ENCODE measurements at places on chromosomes 6 and 20. TPM values are rescaled to one million over a fixed set of nuclear protein-coding genes. Genes with fewer than 3 reads are reported as not detected.

The RIN2 gene
- total RNA-seq, result 65.1 TPM

The PSMB9 gene
- 19.9 TPM for total RNA-seq

The TRIM10 gene
- not detected for total RNA-seq

The TBXT gene
- not detected for total RNA-seq

The GRM1 gene
- total RNA-seq, result 0.44 TPM

The ANKRD66 gene
- not detected for total RNA-seq

The CDC25B gene
- total RNA-seq, result 33.0 TPM

The ISM1 gene
- total RNA-seq, result 25.1 TPM

The CST5 gene
- not detected for total RNA-seq

The FGD2 gene
- total RNA-seq, result 48.8 TPM

The KATNA1 gene
- 18.8 TPM for total RNA-seq

The MOG gene
- total RNA-seq, result not detected

The ZNF334 gene
- 8.2 TPM for total RNA-seq

The ANGPT4 gene
- 1.2 TPM for total RNA-seq

The PMEPA1 gene
- 21.0 TPM for total RNA-seq

The TRMT11 gene
- total RNA-seq, result 29.7 TPM

The LY6G5B gene
- 7.6 TPM for total RNA-seq

The PLG gene
- total RNA-seq, result not detected

The EPPIN gene
- total RNA-seq, result not detected

The SYNDIG1 gene
- total RNA-seq, result 15.5 TPM

The PPDPF gene
- total RNA-seq, result 165 TPM

The BPI gene
- total RNA-seq, result 0.84 TPM

The UST gene
- 29.4 TPM for total RNA-seq

The DUSP15 gene
- total RNA-seq, result 31.8 TPM

The CLDN20 gene
- 2.9 TPM for total RNA-seq

The SLC17A4 gene
- total RNA-seq, result not detected
